ENCODE measurements at places on chromosomes 7 and 10. TPM values are rescaled to one million over a fixed set of nuclear protein-coding genes. Genes with fewer than 3 reads are reported as not detected.

Gene SPDYE9
- not detected for polyA plus RNA-seq

Gene CCL26
- polyA plus RNA-seq: 0.73 TPM

Gene RSPH10B2
- 0.10 TPM for polyA plus RNA-seq

Gene CALHM1
- not detected for polyA plus RNA-seq

Gene SUN3
- 0.02 TPM for polyA plus RNA-seq

Gene SORBS1
- polyA plus RNA-seq: 66.3 TPM

Gene CRYGN
- polyA plus RNA-seq: not detected

Gene TMEM270
- polyA plus RNA-seq: not detected

Gene PNLIPRP2
- 0.05 TPM for polyA plus RNA-seq

Gene SLC13A1
- not detected for polyA plus RNA-seq

Gene EFCAB10
- 0.02 TPM for polyA plus RNA-seq

Gene ZCCHC24
- 6.5 TPM for polyA plus RNA-seq

Gene LRRC61
- polyA plus RNA-seq: 8.3 TPM
